ENCODE measurements at places on chromosomes 2 and 18.

DNA sequence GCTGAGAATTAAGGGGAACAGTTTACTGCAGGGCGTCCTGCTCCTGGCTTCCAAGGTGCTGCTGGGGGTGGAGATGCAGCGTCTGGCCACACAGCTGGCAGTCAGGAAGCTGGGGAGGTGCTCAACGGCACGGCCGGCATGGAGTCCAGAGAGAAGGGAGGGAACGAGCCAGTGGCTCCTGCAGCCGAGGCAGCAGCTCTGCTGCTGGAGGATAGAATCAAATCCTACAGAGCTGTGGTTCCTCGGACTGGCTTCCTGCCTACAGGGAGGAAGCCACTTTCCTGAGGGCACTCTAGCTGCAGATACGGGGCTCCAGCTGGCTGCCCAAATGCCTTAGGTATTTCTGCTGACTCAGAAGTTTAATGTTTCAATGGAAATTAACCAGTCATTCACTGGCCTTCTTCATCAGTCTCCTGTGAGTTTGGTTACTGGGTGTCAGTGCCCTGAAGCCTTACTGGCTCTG, 266.3 kb downstream of the TWIST2 start:
- no peak for DNase-seq

DNA sequence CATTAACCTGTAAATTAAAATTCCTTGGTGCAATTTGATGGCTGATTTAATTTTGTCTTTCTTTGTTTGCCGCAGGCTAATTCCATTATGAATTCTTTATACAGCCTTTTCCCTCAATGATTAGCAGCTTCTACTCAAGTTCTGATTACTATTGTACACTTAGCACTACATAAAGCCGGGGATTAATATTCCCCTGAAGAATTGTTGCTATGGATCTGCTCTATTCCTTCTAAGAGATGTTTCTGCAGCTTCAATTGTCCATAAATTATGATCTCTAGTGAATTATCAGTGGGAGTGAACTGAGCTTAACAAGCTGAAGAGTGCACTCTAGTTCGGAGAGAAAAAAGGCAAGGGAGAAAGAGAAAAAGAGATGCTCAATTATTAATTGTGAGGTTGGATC, 433.7 kb upstream of the SPRED2 start:
- no peak for DNase-seq

DNA sequence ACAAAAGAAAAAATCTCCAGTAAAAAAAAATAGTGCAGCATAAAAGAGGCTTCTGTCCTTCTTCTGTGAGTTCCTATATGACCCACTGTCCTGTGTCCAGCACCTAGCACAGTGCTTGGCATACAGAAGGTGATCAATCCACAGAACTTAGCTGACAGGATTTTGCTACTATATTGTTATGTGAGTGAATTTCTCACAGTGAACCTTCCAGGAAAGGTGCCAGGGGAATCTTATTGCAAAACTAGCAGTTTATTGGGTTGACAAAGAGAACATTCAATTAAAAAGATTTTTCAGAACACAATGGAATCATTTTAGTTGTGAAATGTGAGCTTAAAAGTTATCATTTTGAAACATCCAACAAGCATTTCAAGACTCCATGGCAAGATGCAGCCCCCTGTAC, 12.4 kb upstream of the TRIB2 start:
- DNase-seq, result no peak

- DNase-seq, result no peak
Observed at GRCh38 chr2:105144152-105144940, 97.2 kb upstream of the GPR45 start.

DNA sequence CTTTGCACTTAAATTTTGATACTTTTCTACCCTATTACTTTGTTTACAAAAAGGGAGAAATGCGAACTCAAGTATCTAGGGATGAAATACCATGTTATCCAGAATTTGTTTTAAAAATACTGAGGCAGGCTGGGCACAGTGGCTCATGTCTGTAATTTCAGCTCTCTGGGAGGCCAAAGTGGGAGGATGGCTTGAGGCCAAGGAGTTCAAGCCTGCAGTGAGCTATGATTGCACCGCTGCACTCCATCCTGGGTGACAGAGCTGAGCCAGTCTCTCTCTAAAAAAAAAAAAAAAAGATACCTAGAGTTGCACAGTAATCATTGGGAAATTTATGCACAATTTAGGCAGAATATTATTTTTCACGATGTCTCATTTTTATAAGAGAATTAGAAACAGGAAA, 12.4 kb upstream of the VAPA start:
- DNase-seq, result no peak

- no peak for DNase-seq
Observed at GRCh38 chr2:69694894-69695849, 46.8 kb upstream of the ANXA4 start.
